ENCODE measurements at places on chromosomes 6 and 20.

GRCh38 chr6:111680015-111680712, 74.5 kb upstream of the TRAF3IP2 start:
- DNase-seq = no peak

- DNase-seq = no peak
Measured at GRCh38 chr6:130888246-130888645, 61.0 kb downstream of the SMLR1 start.

GRCh38 chr6:54598787-54599313, 247.7 kb upstream of the FAM83B start:
- no peak for DNase-seq

DNA sequence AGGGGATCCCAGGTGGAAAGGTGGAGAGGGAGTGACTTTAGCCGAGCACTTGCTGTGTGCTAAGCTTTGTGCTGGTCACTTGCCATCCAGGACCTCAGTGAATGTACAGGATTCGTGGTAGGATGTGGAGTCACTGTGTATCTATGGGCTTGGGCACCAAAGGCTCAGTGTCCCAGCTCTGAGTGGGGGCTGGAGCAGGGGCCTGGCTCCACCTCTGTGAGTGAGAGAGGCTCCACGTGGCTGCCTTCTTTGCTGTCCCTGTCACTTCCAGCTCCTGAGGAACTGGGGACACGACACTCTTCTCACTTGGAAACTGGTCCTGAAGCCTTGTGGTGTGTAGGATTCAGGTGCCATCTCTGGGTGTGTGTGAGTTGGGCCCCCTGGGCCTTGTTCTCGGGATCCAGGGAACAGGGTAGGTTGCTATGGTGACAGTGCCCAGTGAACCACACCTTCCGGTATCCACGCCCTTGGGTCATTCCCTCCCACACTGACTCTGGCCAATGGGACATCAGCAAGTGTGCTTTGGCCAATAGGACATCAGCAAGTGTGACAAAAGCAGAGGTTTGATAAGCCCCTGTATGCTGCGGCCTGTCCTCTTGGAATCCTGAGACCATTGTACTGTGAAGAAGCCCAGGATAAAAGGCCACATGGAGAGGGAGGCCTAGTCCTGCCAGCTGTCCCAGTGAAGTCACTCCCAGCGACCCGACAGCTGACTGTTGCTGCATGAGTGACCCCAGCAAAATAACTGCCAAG, 87.7 kb downstream of the CDH22 start:
- DNase-seq = no peak

- DNase-seq = no peak
Measured at GRCh38 chr6:16956361-16956760, 145.5 kb upstream of the STMND1 start.

DNA sequence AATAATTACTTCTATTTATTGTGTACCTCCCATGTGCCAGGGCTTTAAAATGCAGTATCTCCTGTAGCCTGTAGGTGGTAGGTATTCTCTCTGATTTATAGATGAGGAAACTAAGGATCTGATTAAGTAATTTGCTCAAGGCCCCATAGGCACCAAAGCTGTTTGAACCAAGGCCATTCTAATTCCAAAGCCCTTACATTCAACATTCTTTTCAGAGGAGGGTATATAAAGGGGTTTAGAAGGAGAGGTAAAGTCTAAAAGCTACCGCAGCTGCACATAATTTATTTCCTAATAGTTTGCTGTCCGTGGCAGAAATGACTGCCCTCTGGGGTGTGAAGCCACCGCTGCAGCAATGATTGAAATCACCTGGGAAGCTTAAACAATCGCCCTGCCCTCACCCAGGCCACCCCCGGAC, 95.0 kb upstream of the FAM8A1 start:
- DNase-seq = no peak

GRCh38 chr6:163813979-163814493, 399.5 kb downstream of the QKI start:
- no peak for DNase-seq

DNA sequence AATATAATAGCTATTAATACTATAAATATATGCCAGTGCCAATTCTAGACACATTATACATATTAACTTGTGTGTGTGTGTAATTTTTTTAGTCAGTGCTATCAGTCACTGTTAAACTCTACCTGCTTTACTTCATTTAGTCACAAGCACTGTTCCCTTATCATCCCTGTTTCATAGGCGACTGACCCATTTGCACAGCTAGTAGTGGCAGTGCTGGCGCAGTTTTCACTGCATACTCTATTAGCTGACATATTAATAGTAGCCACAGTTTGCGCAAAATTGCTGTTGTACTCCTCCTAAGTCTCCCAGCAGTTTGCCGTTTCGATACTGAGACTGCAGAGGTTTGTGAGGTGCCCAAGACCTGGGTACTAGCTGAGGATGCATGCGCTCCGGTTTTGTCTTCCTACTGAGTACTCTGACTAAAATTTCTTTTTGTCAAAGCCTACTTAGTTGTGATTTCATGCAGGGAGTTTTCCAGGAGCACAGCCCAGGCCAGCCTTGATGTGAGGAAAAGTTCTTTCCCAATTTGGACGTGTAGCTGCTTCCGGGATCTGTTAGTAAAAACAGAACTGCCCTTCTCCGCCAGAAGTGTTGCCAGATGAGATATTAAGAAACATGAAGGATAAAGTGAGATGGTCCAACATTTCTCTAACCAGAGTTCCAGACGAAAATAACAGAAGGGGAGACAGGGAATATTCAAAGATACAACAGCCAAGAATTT, 5.6 kb downstream of the BAG2 start:
- DNase-seq = no peak

DNA sequence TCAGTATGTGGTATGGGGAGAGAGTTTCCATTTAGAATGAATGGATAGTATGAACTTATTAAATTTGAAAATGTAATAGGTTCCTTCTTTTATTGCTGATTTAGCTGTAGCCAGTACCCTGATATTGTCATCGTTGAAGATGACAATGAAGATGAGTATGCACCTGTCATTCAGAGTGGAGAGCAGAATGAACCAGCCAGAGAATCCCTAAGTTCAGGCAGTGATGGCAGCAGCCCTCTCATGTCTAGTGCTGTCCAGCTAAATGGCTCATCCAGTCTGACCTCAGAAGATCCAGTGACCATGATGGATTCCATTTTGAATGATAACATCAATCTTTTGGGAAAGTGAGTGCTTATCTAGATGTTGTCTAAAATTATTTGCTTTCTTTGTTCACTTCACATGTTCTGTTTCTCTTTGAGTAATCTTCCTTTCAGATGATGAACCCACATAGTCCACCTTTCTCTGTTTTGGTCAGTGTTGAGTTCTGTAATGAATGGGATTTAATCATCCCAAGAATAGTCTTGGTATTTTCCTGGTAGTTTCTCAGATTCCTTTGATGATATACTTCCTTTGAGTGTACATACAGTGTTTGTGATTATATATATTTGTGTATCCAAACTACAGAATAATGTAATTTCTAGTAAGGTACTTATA, 23.3 kb downstream of the HSF2 start:
- DNase-seq = no peak

- DNase-seq = no peak
Measured at GRCh38 chr20:56111961-56112730, 106.8 kb upstream of the CBLN4 start.

GRCh38 chr20:46801003-46801702, 91.7 kb downstream of the SLC2A10 start:
- no peak for DNase-seq

DNA sequence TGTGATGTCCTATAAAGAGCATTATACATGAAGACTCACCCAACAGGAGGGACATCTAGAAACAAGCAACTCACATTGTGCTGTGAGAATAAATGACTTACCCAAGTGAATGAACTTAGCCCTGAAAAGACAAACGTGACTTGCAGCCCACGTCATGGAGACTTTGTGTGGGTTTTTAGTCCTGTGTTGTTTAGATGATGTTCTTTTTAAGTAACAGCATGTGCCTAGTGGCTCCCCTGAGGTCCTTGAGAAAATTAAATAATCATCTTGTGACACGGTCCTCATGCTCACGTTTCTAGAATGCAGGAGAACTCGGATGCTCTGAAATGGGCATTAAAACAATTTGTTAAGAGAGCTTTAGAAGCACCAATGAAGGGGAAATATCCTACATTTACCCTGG, 165.1 kb downstream of the SASH1 start:
- DNase-seq = no peak

DNA sequence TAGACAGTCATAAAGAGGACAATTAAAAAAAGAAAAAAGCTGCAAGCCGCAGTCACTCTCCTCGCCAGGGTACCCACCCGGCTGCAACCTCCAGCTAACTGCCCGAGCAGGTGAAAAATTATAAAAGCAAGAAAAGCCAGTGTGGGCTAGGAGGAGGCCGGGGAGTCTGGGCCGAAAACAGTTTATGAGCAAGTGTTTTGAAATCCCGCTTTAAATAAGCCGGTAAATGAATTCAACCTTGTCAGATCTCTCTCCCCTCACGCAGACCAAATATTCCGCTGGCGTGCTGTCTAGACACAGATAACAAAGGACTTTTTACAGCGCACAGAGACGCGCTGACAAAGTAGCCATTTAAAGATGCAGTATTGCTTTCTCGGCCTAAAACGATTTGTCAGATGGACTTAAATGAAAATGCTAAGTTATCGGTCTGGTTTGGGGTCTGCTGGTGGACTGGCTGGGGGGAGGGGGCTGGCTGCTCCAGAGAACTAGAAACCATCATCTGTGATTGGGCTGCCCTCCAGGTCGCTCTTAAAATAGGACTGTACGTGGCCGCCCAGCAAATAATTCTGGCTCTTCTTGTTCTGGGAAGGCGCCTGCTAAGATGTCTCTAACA, 24.6 kb downstream of the PMEPA1 start:
- DNase-seq = no peak

- no peak for DNase-seq
Measured at GRCh38 chr6:155078331-155078745, 83.2 kb downstream of the TIAM2 start.
